Panc1 (cell line): ENCODE measurements at places on chromosomes 6 and 20.

DNA sequence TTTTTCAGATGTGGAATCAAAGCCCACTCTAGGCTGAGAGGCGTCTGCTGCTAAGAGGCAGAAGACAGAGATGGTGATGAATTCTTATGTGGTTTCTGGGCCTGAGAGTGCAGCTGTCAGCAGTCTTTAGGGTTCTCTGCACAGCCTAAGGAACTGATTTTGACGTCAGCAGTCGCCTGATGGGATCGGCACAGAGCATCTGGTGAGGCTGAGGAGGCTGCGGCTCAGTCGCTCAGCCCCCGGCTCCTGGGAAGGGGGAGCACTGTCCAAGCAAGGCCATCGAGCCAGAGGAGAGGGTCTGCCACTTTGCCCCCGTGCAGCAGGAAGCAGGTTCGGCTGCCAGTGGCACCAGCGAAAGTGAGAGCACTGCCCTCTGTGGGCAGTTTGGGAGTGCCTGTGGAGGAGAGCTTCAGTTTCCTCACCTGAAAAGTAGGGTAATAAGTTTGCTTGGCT lies 92.5 kb downstream of the TCP11 start:
- no peak for DNase-seq

GRCh38 chr20:47922269-47922668 lies 137.0 kb upstream of the SULF2 start:
- DNase-seq, result no peak

DNA sequence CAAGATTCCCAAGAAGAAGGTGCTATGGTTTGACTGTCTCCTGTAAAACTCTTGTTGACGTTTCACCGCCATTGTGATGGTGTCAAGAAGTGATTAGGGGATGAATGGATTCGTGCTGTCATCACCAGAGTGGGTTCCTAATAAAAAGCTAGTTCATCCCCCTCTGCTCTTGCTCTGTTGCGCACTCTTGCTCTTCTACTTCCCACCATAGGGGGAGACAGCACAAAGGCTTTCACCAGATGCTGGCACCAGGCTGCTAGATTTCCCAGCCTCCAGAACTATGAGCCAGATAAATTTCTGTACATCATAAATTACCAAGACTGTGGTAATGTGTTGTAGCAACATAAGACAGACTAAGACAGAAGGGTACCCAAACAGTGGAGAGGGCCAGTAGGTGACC lies 21.6 kb upstream of the CCDC28A start:
- DNase-seq, result no peak

GRCh38 chr20:49100972-49101371 lies 54.9 kb downstream of the CSE1L start:
- DNase-seq, result no peak

DNA sequence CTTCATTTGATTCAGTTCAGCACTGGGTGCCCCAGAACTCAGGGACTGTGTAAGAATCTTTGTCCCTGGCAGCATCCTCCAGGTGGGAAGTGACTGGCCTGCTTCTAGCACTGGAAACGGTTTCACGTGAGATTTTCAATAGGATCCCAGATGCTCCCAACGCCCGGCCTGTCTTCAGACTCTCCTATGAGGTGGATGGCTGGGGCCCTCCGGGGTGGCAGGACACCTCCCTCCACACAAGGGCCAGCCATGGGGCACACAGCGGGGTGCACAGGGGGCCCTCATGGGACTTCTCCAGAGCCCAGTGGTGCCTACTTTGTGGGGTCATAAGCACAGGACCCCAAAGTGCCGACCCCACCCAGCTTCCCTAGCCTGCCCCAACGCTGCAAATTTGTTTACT lies 72.8 kb downstream of the SMOC2 start:
- no peak for DNase-seq

- no peak for DNase-seq
These were observed 19.4 kb downstream of the TGM2 start for GRCh38 chr20:38145729-38146075.

DNA sequence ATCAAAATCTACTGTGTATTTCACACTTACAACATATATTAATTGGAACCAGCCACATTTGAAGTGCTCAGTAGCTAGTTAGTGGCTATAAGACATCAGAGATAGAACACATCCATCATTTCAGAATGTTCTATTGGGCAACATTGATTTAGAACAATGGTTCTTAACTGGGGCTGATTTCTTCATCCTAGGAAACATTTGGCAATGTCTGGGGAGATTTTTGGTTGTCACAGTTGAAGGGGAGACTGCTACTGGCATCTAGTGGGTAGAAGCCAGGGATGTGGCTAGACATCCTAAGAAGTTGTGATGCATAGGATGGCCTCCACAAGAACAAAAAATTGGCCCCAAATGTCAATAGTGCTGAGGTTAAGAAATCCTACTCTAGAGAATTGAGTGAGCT lies 132.5 kb downstream of the OLIG3 start:
- no peak for DNase-seq

- DNase-seq, result no peak
These were observed 838.8 kb downstream of the MAFB start for GRCh38 chr20:39850246-39850645.

- DNase-seq, result no peak
These were observed 1.2 kb upstream of the SPTLC3 start for GRCh38 chr20:13007596-13007995.

DNA sequence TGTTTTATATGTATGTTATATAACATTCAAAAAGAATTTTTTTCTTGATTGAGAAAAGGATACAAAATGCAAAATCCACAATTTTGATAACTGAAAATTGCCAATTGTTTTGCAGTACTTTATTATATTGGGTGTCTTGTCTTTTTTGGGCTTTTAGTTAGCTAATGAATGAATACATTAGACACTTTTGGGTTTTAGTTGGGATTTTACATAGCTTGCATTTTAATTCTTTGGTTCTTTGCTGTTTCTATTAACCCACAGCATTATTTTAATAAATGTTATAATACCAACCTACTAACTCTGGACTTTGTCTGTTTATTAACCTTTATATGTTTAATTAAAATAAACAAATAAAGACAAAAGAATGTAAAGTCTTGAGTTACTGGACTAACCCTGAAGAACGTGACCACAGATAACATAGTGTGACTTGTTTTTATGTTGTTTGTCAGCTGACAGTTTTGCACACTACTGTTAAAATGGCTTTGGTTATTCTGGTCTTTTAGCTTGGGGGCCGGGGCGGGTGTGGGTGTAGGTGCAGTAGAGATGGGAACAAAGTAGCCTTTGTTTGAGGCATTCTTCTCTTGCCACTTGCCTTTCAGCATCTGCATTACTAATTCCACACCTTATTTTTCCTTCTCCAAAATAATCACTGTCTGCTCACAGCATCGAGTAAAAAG lies 159.1 kb downstream of the QKI start:
- DNase-seq, result no peak

- no peak for DNase-seq
These were observed 14.7 kb downstream of the CLDN20 start for GRCh38 chr6:155278319-155279049.

DNA sequence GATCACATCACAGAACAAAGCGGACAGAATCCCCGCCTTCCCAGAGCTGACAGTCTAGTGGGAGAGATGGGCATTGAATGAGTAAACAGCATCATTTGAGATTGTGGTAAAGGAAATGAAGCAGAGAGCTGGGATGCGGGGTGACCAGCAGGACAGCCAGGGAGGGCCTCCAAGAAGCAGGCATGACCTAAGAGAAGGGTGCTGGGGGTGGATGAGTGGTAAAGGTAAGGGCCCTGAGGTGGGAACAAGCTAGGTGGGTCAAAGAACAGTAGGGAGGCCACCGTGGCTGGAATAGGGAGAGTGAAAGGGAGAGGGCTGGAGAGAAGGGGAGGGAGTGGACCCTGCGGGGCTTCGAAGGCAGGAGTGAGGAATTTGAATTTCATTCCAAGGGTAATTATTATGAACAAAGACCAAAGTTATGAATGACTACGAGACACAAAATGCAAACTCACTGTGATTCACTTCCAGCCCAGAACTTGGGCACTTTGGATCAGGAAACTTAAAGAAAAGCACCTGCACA lies 61.4 kb downstream of the CEBPB start:
- no peak for DNase-seq

DNA sequence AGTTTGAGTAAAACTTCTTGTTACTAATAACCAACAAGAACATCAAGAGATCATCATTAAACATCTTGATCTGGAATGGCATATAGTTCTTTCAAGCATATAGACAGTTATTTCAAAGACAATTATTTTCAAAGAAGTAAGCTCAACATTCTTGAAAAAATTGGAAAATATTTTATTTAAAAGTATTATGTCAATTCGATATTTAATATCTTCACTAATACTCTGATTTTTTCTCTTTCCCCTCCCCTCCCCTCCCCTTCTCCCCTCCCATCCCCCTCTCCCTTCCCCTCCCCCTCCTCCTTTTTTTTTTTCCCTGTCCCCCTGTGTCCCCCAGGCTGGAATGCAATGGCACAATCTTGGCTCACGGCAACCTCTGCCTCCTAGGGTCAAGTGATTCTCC lies 82.8 kb downstream of the SASH1 start:
- DNase-seq, result no peak

GRCh38 chr6:166534658-166535406 lies 51.6 kb downstream of the RAMACL start:
- DNase-seq, result no peak

DNA sequence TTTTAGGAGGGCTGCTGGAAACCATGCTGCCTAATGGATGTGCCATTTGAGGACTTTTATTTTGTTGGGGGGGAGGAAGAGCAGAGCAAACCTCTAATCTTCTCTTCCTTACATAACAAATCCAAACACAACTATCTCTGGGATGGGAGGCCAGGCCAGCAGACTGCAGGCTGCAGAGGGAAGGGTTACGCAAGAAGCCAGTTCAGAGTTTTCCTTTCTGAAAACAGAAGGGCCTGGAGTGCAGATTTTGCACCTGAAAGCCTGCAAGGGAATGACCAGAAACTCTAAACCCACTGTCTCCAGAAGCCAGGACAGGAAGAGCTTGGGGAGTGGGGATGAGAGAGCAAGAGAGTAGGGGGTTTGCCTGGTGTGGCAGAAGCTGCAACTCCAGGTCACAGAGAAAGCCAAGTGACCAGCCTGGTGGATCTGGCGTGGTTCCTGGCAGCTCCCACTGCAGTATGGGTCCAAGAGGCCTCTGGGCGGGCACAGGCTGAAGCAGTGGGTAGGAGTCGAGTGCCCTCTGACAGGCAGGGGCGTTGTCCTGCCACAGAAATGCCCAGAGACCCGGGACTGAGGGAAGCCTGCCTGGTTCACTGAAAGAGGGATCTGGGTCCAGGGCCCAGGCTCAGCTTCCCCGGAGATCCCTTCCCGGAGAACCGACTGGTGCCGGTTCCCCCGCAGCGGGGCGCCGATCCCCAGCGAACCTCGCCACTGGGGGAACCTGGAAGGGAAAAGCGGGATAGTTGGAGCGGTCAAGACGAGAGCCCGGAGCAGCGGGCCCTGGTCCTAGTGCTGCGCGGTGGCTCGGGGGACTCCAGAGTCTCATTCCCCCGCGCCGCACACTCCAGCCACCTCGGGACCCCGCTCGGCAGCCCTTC lies 6.7 kb downstream of the MAFB start:
- DNase-seq, result no peak

GRCh38 chr6:87182940-87183339 lies 27.6 kb downstream of the ZNF292 start:
- DNase-seq, result no peak

- no peak for DNase-seq
These were observed 128.7 kb downstream of the SYNE1 start for GRCh38 chr6:152508477-152508876.

- DNase-seq, result no peak
These were observed 328.5 kb upstream of the PRDM1 start for GRCh38 chr6:105757512-105758200.

DNA sequence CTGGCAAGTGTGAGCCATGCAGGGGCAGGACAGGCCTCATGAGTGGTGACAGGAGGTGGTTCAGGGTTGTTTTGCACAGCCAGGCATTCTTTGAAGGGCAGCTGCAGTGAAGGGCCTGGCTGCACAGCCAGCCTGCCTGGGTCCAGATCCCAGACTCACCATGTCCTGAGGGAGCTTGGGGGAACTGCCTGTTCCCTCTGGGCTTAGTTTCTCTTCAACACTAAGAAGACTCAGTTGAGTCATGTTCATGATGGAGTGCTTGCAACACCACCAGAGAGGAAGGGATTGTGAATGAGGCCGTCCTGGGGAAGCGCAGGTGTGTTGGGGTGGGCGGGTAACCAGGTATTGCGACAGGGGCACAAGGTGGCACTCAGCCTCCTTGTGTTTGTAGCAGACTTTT lies 102.4 kb downstream of the CDH26 start:
- DNase-seq, result no peak

DNA sequence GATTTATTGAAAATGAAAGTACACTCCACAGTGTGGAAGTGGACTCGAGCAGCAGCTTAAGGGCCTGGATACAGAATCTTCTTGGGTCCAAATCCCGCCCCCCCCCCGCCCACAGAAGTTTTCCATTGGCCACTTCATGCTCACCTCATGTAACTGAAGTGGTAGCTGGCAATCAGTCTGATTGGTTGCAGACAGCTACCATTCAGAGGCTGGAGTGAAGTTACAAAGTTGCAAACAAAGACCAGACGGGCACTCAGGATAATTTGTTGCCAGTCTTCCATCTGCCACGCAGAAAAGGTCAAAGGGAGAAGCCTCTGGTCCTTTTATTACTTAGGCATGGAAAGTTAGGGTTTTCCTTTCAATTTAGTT lies 25.8 kb upstream of the FABP7 start:
- no peak for DNase-seq

DNA sequence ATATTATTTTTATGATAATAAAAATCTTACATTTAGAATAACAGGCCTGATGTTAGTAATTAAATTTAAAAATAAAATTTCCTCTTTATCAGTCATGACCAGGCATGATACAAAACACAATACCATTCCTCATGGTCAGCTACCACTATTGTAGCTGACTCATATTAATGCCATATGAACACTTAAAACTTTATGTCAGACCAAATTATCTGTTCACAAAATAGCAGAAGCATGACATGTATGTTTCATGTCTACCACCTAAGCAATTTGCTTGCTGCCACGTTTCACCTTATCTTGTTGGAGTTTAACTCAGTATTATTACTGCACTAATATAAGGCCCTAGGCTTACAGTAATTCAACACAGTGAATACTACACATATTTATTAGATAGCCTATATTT lies 65.7 kb downstream of the HTR1B start:
- no peak for DNase-seq

GRCh38 chr6:116254297-116255056 lies 602 bp upstream of the TSPYL4 start:
- DNase-seq, result no peak

DNA sequence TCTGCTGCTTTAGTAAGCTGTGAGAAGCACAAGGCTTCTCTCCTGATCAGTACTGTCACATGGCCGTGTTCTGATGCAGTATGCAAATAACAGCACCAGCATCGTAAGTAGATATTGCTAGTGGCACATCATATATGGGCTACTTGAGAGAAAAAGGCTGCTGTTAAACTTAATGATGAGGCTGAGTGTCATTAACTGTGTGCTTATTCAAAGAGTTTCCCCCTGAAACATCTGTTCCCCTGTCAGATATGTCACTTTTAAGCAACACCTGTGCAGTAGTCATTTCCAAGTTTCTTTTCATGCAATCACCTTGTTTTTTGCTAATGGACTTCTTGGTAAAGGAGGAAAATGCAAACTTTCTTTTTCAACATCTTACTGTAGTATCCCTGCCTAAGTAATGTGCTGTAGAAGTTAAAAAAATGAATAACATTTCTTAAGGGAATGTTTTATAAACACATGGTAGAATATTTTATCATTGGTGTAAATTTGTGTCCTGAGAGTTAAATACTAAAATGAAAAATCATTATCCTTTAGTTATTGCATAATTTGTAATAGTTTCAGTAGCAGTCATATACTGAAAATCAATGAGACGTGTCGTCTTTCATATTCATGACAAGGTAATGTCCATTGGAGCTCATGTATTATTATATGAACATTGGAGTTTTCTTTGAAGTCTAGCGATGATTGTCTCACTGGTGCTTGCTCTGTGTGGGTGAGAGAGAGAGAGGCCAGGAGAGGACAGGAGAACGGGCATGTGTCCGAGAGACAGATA lies 366.3 kb downstream of the CDKAL1 start:
- no peak for DNase-seq
